ENCODE measurements at places on chromosomes 7 and 10.

- DNase-seq: no peak
These were observed 88.9 kb upstream of the MKX start for GRCh38 chr10:27834476-27834875.

GRCh38 chr7:28626624-28627262 is 214.4 kb downstream of the CREB5 start:
- DNase-seq: no peak

DNA sequence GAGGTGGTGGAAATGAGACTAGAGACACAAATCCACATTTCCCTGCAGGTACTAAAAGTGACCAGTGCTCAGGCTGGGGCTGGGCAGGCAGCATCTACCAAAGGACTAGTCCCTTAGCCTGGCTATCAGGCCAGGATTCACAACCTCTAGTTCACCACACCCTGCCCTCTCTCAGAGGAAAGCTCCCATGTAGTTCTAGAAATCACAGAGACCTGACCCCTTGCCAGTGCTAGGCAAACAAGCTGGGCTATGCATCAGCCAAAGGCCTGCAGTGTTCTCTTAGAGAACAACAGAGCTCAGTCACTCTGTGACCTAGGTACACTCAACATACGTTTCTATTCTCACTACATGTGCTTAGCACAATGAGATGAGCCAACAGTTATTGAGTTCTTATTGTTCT is 26.7 kb upstream of the LRRC4 start:
- no peak for DNase-seq

DNA sequence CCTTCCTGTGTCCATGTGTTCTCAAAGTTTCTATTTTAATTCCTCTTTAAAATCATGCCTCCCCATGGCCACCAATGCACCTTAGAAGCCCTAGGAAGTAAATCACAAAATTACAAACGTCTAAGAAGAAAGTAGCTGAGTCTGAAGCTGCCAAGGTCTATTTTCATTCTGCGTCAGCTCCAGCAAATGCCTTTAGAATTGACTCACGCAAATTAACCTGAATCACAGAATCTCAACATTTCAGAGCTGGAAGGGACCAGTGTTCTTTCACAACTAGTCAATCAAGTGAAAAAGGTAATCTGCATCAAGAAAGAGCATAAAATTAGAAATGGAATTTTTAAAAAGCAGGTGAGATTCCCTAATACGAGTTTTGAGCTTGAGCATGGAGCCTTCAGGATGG is 1017.6 kb downstream of the SORCS3 start:
- DNase-seq: no peak

GRCh38 chr10:125233726-125234125 is 73.4 kb upstream of the CTBP2 start:
- no peak for DNase-seq

DNA sequence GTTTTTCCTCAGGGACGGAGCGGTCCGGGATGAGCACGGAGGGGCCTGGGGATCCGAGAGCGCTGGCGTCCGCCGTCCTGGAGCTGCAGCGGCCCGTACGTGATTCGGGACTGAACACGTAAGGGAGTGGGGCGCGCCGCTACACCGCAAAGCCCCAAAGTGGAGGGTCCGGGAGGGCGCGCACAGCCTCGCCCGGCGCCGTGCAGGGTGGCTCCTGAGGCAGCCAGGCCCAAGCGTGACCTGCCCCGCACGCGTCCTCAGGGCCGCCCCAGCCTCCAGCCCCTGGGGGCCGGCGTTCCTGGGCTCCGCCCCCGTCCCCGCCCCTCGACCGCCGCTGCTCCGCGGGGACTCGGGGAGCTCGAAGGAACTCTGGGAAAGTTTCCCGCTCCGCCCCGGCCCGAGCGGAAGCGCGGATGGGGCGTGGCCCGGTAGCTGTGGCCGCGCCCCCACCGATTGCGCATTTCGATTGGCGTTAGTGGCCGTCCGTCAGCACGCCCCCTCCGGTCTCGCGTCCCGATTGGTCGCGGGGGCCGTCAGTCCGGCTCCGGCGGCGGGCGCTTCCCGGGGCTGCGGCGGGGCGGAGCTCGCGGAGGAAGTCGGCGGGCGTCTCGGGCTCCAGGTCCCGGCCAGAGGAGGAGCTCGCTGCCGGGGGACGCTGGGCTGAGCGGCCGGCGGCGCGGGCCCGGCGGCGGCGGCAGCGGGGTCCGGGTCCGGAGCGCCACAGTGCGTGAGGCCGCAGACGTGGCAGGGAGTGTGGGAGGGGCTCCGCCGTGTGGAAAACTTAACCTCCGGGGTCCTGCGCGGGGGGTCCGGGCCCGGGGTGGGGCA is at the start of the genes ANKRD16 and FBH1:
Gene ANKRD16 (minus strand): TSS at position 270 of the 828 bp plus-strand sequence. CDS start 539 bp downstream, outside the sequence.
Gene FBH1 (plus strand): TSS at position 620 of the 828 bp plus-strand sequence. CDS start 103 bp downstream, at position 723.
- peak; percentile 76 for DNase-seq

DNA sequence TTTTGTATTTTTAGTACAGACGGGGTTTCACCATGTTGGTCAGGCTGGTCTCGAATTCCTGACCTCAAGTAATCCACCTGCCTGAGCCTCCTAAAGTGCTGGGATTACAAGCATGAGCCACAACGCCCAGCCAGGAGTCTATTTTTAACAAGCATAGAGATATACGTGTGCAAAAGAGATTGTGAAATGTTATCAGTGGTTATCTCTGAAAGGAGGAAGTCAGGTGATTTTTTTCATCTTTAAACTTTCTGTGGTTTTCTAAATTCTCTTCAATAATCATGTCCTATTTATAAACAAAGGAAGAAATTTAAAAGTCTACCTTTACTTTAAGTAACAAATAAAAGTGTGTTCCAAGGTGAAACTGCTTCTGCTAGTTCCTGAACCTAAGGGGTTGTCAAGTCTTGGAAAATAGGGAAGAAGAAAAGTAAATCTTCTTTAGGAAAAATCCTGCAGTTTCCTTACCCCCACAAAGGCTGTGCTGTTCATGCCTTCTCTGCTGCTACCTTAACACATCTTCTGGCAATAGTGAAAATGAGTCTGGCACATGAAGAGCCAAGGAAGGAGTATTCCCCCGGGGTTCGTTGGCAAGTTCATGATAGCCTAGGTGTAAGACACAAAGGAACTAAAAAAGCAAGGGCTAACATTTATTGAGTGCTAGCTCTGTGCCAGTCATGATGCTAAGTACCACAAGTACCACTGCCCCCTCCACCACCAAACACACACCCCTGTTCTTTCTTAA is 51.1 kb downstream of the CYP26A1 start:
- DNase-seq: no peak

DNA sequence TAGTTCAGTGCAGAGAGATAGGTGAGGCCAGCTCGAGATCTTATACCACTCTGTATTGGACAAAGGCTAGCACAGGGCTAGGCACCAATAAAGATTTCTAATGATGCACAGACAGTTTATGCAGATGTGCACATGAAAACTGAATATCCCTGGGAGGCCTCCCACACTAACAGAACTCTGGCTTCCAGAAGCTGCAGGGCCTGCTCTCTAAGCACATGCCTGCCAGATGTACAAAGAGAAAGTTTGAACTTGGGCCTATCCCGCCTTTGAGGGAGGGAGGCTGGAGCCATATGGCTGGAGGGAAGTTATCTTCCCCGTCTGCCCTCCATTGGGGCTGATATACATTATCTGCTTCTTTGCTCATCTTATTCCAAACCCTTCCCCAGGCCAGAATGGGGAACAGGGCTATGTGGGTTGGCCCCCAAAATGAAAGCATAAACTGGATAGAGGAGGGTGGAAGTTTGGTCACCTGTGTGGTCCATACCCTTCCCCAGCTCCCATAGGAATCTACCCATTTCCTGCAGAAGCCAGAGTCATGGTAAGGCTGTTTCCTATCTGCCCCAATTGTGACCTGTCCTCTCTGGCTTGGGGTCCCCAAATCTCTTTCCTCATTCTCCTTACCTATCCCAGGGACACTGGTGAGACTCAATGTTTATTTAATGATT is 3.8 kb downstream of the KAZALD1 start:
- no peak for DNase-seq

DNA sequence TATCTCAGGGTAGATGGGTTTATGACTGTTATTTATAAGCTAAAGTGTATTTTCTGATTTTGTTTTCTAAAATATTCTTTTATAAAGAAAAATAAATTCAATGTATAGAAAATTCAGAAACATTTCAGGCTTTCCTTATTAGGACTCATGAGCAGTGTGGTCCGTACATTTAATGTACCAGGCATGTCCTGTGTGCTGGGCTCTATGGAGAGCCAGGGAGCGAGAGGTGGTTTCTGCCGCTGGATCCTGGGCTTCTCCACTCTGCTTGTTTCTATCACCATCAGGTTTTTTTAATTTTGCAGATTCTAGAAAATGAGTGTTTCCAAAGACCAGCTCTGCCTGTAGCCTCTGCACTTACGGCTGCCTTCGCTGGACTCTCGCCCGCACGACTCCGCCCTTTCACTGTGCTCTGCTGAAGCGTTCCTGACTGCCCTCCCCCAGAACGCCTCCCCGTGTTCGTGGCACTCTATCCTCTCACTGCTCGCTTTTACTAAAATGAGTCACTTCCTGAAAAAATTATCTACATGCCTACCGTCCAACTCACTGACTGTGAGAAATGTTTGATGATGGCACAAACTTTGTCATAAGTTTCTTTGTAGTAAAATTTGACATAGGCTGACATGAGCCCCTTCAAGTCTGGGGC is 188.5 kb downstream of the ZMYND11 start:
- DNase-seq: no peak

DNA sequence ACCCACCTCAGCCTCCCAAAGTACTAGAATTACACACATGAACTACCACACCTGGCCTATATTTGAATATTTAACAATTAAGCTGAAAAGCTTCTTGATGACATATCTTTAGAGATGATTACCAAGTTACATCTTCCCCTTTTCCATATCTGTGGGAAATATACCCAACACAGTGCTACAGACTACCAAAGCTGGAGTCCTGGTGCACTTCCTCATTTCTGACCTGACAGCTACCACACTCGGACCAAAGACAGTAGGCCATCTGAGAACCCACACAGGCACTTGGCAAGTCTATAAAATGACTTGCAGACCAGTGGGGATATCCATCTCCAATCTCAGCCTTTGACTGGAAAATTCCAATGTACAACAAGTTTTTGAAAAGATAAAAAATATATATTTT is 270.4 kb upstream of the KLF14 start:
- DNase-seq: no peak

GRCh38 chr7:116512520-116513188 is 12.2 kb upstream of the CAV1 start:
- no peak for DNase-seq

DNA sequence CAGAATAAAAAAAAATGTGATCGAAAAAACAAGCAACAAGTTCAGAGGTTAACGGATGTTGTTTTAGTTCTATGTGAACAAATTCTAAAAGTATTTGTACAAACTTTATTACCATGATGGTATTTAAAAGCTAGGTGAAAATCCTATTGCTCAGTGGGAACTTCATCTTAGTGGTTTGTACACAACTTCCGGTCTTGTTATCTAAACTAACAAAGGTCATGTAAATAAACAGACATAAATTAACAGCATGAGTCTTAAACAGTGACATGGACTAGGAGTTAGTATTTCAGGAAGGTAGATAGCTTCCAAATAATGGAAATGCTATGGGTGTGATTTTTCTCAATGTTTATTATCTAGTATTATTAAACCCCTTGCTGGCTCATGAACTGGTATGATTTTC is 83.8 kb downstream of the SPAG6 start:
- DNase-seq: no peak

DNA sequence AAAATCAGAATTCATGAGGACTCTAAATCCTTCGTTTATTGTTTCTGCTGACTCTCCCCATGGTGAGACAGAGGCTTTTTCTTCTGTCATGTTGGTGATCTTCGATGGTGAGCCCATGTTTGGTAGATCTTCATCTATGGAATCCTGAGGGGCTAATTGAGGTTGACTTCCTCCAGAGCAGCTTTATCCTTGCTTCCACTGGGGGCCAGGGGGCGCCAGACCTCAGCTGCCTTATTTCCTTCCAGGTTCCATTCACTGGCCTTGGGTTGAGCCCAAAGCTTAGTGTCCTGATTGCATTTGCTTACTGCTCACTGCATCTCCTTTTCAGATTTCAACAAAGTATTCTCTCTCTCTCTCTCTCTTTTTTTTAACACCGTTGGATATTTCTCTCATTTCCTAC is 80.7 kb downstream of the GCC1 start:
- no peak for DNase-seq

- DNase-seq: peak; percentile 84
These were observed 34.4 kb downstream of the AGR3 start for GRCh38 chr7:16847381-16847860.

GRCh38 chr7:36278620-36279172 is 111.0 kb upstream of the ANLN start:
- no peak for DNase-seq

DNA sequence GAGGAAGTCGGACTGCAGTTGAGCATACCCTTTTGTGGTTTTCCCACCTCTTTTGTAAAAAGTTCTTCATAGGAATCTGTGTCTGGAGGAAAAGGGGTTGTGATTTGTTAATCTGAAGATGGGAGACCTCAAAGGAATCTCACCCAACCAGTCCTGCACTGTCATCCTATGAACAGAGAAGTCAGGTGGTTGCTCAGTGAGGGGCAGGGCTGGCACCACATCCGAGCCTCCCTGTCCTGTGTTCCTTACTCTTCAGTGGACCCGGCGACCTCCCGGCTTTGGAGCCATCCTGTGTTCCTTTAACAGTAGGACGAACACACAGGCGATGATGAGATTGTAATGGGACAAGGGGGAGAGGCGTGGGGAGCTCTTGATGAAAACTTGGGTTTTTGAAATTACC is 2.8 kb upstream of the MGMT start:
- no peak for DNase-seq

DNA sequence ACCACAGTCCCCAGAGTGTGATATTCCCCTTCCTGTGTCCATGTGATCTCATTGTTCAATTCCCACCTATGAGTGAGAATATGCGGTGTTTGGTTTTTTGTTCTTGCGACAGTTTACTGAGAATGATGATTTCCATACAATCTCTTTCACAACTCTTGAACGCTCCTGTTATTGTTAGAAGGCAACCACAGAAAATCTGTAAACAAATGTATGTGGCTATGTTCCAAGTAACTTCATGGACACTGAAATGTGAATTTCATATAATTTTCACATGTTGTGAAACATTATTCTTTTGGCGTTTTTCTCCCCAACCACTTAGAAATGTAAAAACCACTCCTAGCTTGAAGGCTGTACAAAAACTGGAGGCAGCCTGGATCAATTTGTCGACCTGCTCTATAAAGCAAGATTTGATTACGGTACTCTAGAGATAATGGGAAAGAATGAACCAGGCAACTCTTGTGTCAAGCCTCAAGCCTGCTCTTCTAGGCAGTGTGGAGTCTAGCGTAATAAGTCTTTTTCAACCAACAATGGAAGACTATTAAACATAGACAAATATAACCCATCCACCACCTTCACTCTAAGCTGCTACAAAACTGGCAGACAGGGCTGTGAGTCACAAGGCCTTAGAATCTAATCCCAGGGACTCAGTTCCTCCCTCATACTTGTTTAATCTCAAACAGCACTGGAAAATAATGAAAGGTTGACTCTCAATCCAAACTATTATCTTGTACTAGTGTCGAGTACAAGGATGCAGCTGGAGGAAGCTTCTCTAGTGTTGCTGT is 22.7 kb downstream of the ARL3 start:
- DNase-seq: no peak

- no peak for DNase-seq
These were observed 52.2 kb upstream of the SEC61G start for GRCh38 chr7:54811041-54811845.

GRCh38 chr10:49700997-49701396 is 21.5 kb downstream of the C10orf53 start:
- DNase-seq: no peak

GRCh38 chr7:135121868-135122267 is 26.0 kb upstream of the TMEM140 start:
- DNase-seq: no peak
